Sciatic nerve (tissue), 2 donors: ENCODE measurements at places on chromosomes 6 and 20.
A peak's percentile ranks its signal among the peaks of the same experiment; 100 is the strongest.

- peak; percentile 94 for DNase-seq
Observed at GRCh38 chr6:31087494-31088089, 24.8 kb downstream of the C6orf15 start.

DNA sequence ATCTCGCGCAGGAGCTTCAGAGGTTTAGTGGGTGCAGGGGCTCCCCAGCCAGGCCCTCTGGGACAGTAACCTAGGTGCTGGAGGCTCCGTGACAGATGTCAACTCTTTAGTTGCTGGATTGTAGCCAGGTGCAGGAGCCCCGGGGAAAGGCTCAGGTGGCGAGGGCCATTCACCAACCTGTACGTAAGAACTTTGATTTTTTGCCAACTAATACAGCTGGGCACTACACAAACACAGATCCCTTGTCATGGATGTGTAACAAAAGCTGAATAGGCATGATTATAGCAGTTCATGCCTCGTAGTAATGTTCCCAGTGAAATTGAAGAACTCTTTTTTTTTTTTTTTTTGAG, 82.6 kb downstream of the CDC5L start:
- DNase-seq = no peak

- no peak for DNase-seq
Observed at GRCh38 chr6:2958331-2958711, 13.0 kb downstream of the SERPINB6 start.

- no peak for DNase-seq
Observed at GRCh38 chr20:35319871-35320197, 27.6 kb upstream of the FAM83C start.

DNA sequence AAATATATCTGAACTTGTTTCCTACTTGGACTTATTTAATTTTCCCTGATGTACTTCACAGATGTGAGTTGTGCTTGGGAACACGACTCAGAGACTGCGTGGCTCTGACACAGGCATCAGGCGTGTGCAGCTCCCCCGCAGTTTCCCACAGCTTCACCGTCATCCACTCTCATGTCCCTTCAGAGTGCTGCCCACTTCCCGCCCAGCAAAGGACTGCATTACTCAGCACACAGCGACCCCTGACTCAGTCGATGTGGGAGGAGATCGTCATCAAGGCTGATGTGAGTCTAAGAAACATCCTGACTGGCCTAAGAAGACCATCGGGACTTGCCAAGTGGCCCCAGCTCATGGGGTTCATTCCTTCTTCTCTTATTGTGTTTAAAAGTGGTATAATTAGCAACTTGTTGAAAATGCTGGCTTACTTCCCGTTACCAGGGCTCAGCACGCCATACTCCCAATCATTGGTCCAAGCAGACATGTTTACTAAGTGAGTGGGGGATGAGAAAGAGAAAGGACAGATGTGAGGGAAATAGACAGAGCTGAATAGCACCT, 539.4 kb upstream of the JARID2 start:
- peak; percentile 67 for DNase-seq

- DNase-seq = no peak
Observed at GRCh38 chr6:36577301-36577700, 16.9 kb upstream of the SRSF3 start.

DNA sequence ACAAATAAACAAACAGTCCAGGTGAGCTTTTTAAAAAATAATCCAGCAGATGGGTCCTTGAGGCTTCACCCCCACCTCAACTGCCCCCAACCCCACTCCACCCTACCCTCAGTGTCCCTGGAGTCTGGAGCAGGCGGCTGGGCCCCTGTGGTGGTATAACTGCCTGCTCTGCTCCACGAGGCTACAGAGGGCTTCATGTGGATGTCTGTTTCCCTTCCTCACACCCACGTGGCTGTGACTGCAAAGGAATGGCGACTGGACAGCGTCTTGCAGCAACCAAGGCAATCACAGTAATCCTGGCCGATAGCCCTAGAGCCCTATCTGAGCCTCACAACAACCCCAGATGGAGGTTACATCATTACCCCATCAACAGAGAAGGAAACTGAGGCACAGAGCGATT, 76.5 kb downstream of the SLC2A10 start:
- no peak for DNase-seq

DNA sequence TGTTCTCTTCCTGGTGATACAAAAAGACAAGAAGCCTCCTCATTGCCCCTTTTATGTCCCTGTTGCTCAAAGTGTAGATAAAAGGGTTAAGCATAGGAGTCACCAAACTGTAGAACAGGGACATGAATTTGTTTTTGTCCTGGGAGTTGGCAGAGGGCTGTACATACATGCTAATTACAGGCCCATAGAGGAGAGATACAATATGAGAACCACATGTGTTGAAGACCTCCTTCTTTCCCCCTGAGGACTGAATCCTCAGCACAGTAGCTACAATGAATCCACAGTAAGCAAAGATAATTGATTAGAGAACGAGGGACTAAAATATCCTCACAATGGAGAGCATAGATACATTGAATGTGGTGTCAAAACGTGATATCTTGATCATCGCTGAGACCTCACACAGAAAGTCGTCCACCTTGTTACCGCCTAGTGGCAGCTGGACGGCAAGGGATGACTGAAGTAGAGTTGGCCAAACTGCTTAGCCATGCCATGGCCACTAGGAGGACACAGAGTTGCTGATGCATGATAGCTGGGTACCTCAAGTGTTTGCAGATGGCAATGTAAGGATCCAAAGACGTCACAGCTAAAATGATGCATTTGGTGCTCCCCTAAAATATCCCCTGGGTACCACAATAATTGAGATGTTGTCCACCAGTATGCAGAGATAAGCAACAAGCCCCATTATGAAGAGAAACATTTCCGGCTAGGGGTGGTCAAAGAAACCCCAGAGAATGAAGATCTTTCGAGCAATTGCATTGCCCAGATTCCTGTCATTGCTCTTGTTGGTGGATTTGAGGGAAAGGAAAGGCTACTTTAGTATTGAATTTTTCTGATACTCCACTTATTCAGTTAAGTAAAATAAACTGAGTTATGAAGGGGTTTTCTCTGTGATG, 15.0 kb downstream of the OR2B3 start:
- DNase-seq = no peak

- no peak for DNase-seq
Observed at GRCh38 chr6:44733868-44734267, 346.4 kb downstream of the CDC5L start.

DNA sequence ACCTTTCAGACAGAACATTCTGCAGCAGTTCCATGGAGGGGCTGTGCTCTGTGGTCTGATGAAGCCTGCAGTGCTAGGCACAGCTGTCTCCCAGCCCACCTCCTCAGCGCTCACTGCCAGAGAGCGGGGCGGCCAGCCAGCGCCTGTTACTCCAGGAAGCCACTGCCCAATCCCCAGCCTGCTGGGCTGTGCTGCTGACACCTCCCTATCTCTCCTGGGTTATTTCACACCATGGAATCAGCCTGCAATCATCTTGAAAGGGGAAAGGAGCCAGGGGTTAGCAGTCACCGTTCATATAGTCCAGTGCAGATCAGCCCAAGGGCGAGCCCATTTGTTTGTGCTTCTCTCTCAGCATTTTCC, 46.3 kb upstream of the NHSL1 start:
- DNase-seq = peak; percentile 75

DNA sequence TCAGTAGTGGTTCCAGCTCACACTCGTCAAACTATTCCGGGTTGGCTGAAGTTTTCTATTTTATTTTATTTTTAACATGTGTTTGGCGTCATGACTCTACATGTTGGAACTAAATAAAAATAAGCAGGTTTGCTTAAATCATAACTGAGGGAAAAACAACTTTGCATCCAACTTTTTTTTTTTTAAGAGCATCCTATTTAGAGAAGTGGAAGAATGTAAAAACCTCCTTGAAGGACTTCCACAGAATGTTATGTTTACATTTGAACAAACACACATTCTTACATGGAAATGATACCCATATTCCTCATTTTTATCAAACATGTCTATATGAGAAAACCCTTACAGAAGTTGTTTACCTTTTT, 659 bp downstream of the PRDM1 start:
- DNase-seq = no peak

DNA sequence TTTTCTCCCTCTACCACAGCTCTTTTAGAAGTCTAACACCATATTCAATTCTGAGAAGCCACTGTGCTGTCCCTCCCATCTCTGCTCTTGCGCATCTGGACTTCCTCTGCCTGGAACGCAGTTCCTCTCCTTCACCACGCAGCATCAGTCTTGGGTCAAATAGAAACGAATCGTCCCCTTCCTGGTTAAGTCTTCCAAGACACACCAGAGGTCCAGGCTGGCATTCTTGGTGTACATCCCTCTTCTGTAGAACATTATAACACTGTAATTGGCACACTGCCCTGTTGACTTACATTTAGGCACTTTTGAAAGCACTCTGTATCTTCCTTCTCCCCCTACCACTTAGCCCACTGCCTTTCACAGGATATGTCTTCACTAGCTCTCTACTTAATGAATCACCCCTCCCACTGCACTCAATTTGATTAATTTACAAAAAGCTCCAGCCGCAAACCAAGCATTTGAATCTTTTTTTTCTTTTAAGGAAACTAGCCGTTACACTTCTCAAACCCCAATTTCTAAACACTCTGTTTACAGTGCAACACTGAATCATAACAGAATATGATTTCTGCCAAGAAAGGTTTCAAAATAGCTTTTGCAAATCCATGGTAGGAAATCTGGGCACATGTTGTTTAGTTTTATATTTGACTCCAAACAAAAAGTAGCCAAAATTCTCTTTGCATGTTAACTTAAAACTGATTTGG, 140.8 kb upstream of the CARMIL1 start:
- DNase-seq = peak; percentile 71

- DNase-seq = no peak
Observed at GRCh38 chr20:40869218-40870147, 159.1 kb upstream of the TOP1 start.

- no peak for DNase-seq
Observed at GRCh38 chr6:99353126-99353525, 3.7 kb upstream of the FAXC start.

DNA sequence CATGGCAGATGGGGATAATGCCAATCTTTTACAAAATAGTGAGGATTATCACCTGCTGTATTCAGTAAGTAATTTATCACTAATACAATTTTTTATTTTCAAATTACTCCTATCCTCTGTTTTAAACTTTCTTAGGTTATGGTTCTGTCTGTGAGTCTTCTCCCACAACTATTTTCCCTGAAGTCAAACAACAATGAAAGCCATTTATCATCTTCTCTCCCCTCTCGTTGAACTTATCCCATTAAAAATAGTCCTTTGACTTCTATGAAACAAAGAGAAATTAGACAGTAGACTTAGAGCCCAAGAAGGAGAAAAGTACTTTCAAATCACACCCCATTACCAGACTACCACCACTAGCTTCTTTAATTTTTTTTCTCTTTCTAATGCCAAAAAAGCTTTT, 147.7 kb downstream of the SIM1 start:
- DNase-seq = no peak

DNA sequence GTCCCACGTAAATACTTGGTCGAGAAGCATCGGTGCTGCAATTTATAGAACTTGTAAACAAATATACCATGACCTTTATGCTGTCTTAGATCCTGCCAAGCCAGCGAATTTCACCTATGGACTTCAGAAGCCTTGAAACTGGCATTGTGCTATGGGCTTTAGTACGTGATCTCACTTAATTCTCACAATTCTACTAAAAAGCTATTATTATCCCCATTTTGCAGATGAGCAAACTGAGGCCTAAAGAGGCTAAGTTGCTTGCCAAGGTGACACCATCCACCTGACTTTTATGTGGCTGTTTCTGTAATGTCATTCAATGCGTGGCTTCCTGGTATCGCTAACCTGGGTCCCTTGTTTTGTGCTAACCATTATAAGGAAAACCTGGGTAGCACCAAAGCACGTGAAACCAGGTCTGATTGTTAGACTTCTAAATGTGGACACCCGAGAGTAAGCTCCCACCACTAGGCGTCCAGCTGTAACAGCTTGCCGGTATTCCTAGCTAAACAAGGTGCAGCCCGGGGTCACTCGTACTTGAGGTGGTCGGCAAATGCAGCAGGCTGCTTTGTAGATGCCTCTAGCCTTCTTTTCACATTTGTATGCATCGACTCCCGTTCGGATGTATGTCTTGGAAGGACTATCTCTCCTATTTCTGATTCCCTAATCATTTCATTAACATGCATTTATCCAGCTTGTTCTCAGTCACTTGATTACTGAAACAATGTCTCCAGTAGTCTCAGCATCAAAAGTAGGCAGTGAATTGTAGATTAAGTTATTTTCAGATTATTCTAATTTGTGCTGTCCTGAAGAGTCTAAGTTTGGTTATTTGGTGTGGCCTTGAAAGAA, 1.1 kb downstream of the SYNJ2 start:
- DNase-seq = peak; percentile 58

DNA sequence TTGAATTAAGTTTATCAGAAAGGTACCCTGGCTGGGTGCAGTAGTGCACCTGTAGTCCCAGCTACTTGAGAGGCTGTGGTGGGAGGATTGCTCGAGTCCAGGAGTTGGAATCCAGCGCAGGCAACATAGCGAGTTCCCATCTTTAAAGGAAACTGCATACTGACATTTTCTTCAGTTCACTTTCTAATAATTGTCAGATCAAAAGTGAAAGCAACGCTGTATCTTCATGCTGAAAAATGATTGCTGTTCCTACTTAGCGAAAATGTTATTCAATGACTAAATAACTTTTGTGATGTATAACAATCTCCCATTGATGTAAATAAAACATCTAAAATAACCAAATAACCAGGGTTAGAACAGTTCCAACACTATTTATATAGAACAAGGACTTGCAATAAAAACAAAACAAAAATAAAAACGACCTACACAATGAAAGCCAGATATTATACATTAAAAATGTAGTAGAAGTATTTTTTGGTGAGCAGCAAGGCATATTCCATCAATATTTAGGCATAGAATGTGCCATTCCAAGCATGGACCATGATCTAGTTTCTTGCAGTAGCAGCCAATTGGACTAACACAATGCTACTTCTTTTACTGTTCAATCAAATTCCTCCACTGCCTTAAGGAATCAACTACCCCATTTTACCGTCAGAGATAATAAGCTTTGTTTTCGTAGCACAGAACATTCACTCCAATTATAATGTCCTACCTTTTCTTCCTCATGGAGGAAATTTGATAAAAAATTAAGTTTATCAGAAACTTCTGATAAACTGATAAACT, 1.5 kb downstream of the LATS1 start:
- no peak for DNase-seq

DNA sequence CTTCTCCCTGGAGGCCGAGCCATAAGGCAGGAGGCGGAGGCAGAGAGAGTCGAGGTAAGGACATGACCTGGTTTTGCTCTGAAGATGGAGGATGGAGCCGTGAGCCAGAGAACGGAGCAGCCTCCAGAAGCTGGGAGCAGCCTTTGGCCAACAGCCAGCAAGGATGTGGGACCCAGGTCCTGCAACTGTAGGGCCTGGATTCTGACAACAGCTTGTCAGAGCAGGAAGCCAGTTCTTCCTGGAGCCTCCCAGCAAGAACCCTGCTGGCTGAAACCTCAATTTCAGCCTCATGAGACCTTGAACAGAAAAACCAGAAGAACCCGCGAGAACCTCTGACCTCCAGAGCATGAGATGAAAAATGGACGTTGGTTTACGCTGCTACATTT, 13.4 kb upstream of the MRGBP start:
- DNase-seq = no peak

DNA sequence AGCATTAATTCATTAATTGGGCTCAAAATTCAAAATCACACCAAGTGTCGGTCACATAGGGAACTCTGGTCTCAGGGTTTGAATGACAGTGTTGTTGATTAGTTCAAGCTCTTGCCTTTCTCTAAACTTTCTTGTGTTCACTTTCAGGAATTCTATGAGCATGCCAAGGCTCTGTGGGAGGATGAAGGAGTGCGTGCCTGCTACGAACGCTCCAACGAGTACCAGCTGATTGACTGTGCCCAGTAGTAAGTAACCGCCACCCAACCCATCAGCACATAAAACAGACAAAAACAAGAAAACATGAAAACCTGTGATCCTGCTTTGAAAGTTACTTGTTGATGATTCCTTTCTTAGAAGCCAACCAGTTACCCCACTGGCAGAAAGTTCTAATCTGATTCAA, 52.7 kb downstream of the GNAS start:
- no peak for DNase-seq
